ENCODE measurements at places on chromosomes 7 and 10.

DNA sequence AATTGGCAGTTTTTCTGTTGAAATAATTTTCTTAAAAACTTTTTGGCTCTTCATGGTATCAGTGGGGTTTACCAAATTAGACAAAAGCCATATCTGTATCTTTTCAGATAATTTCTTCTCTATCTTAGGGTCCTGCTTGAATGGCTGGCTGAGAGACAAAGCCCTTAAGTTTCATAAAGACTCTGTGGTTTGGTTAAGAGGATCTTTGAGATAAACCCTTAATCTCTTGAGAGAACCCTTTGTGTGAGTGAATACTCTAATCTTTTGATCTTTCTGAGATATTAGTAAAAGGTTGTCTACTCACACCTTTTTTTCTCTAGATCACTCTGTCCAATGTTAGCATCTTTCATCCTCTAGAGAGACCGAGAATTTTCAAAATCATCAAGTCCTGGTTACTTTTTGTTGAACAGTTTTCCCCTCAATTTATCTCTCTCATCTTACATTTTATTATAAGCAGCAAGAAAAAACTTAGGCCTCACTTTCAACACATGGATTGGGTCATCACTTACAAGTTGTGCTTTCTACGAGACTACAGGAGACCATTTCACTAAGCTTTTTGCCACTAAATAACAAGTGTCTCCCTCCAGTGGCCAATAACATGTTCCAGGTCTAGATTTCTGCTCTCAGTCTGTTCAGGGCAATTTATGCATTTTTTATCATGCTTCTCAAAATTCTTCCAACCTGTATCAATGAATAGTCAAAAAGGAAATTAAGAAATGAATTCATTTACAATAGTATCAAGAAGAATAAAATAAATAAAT is 28.4 kb downstream of the DNAJC9 start:
- DNase-seq: no peak

DNA sequence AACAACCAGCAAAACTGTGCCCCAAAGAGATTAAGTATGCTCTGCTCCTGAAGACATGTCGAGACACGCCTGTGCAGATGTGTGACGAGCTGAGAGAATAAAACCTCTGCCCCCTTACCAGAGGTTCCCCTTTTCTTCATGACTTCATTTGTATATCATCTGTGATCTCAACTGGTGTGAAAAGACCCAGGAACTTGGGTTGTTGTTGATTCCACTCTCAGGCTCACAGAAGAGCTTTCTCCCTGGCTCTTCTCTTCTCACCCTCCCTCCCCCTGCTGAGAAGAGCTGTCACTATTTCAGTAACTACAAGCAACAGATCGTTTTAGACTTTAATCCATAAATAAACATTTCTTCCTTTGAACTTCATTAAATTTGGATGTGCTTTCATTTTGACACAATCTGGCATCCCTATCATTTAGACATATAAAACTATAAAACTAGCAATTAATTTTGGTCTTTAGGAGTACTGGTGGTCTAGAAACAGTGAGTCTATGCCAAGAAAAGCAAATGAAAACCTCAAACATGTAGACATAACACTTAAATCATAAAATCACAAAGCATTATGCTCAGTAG is 179.3 kb upstream of the FZD8 start:
- no peak for DNase-seq

GRCh38 chr10:76398043-76398710 is 966.8 kb downstream of the LRMDA start:
- DNase-seq: no peak

GRCh38 chr7:92437956-92438491 is 9.3 kb upstream of the GATAD1 start:
- no peak for DNase-seq

DNA sequence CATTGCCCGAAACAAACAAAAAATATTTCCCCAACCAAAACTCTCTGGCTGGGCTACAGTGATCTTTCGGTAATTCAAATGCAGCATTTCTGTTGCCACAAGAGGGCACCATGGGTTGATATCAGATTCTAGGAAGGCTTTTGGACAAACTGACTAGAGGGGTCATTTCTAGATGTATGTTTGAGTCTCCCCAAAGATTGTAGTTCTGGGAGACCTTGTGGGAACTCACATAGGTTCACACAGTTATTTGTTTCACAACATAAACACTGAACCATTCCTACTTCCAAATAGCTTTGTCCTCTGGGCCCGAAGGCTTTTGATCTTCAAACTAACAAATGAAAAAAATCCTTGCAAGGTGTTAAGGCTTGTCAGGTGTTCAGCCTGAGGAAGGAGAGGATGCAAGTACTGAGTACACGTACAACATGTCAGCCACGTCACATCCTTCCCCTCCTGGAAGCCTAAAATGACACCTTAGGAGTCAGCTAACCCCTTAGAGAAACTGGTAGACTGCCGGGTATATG is 37.0 kb upstream of the IL15RA start:
- DNase-seq: peak; percentile 23

DNA sequence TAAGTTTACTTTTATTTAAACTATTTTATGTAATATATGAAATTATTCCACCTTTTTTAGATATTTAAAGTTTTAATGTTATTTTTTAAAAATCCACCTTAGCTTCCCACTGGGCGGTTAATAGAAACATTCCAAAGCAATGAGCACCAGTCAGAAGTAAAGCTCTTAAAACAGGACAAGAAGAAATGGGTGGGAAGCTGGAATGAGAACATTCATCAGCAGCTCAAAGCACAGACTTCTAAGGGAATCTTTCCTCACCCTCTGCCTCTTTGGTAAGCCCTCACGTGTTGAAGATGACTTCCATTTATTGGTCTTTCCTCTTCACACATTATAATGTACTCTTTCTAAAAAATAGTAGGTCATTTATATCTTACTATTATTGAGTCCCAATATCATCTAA is 3.1 kb downstream of the AGMO start:
- DNase-seq: no peak

DNA sequence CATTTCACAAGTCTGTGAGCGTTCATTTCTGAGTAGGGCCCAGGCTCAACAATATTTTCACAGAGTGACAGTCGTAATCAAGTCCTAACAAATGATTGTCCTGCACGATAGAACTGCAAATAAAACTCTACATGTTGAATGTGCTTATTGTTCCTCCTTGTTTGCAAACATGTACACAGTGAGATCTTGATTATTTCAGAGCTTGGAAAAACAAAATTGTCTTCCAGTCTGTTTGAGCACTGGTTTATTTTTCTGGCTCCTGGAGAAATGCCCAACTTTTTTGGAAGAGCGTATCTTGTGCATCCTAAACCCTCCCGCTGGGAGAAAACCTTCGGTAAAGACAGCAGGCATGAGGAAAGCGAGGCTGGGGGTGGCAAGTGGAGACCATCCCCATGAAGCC is 91.1 kb downstream of the TEX36 start:
- DNase-seq: no peak

DNA sequence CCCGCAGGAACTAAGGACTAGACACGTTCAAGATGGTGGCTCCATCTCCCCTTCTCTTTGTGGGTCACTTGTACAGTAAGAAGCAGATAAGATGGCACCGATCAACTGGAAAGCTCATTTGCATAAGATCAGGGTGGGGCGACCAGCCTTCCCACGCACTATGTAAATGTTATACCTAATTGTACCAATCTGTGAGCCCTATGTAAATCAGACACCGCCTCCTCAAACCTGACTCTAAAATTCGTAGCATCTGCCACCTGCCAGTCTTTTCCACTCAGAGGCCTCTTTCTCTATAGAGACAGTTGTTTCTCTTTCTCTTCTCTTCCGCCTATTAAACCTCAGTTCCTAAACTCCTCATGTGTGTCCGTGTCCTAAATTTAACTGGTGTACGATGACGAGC is 324.5 kb downstream of the PHF14 start:
- DNase-seq: no peak

DNA sequence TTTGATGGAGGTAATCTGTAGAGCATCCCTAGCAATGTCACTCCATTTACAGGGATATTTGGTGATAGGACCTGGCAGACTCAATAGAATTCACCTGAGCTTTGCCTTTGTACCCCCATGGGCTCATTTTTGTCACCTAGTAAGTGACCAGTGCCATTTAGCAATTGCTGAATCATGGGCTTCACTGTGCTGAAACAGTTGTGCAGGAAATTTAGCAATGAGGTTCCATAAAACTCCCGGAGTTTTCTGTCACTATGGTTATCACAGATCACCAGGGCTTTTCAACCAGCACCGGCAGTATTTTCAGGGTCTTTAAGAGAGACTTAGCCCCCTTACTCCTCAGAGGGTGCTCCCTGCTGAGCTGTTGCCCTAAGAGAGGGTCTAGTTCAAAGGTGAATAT is 40.2 kb downstream of the FAS start:
- no peak for DNase-seq

DNA sequence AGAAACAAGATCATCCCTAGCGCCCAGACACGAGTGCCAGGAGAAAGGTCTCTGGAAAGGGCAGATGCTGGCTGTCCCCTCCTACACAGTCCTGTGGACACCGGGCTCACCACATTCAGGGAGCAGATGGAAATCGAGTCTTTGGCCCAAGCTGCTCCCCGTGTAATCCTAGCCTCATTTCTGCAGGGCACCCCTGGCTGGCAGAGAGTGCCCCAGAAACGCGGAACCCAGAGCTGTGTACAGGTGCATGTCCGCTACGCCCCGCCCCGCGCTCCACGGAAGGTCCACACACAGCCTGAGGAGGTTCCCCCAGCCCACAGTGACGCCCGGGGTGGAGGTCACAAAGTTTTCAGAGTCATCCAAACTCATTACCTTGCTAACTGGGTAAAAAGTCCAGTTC is 202.8 kb downstream of the MAD1L1 start:
- DNase-seq: no peak

DNA sequence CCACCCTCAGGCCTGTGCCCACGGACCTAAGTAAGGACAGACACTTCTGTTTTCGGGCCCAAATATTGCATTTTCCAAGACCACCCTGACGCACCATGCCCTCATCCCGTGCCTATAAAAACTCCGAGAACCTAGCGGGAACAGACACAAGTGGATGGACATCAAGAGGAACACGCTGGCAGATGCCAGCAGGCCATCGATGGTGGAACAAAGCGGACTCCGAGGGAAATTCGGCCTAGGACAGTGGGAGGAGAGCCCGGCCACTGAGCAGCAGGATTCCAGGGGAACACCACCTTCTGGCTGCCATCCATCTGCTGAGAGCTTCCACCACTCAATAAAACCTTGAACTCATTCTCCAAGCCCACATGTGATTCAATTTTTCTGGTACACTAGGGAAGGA is 243.6 kb upstream of the ZWINT start:
- no peak for DNase-seq
